CD14-positive monocyte (primary cell): ENCODE measurements at places on chromosomes 12 and 14.

GRCh38 chr12:78118036-78118435, 287.3 kb downstream of the NAV3 start:
- no peaks in the 10 kb centered on the region for H3K27me3 ChIP-seq
- no peaks in the 10 kb centered on the region for H3K36me3 ChIP-seq
- H3K4me3 ChIP-seq, result no peak overlapping the region
- no peak overlapping the region for H3K27ac ChIP-seq
- no peaks in the 10 kb centered on the region for H3K4me1 ChIP-seq

DNA sequence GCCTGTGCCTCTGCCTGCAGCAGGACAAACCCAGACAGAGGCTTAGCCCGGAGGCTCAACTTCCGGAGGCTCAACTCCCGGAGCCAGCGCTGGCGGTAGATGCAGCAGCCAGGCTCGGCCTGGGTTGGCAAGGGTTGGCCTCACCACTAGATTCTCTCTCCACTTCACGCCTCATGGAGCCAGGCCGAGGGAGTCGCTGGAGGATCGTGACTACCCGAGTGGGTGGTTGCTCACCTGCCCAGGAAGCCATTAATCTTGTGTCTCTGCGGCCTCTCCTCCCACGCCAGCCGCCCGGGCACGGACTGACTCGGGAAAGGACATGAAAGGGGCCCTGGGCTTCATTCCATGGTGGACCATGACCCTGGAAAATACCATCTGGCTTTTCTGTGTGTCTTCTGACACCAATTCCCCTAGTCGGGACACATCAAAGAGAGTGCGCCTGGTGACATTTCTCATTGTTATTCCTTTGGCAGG, 20.8 kb downstream of the ESRRB start:
- no peaks in the 10 kb centered on the region for H3K36me3 ChIP-seq
- no peaks in the 10 kb centered on the region for H3K27me3 ChIP-seq
- H3K4me1 ChIP-seq, result no peaks in the 10 kb centered on the region
- DNase-seq, result no peak
- H3K27ac ChIP-seq, result no peak overlapping the region

GRCh38 chr14:103555559-103556337, 6.7 kb downstream of the BAG5 start:
- no peak for DNase-seq
- no peak overlapping the region for H3K4me3 ChIP-seq
- H3K36me3 ChIP-seq, result peaks cover 50% of the 10 kb centered on the region
- H3K27ac ChIP-seq, result no peak overlapping the region
- no peaks in the 10 kb centered on the region for H3K4me1 ChIP-seq

- H3K27me3 ChIP-seq, result no peaks in the 10 kb centered on the region
- peaks cover 28% of the 10 kb centered on the region for H3K36me3 ChIP-seq
- H3K4me1 ChIP-seq, result peaks cover 29% of the 10 kb centered on the region
- DNase-seq, result no peak
Observed at GRCh38 chr12:121803861-121804416, at the start of gene SETD1B. Gene SETD1B, plus strand, starts transcription at chr12:121804009. Its CDS starts 729 bp downstream, at chr12:121804738.

- no peaks in the 10 kb centered on the region for H3K36me3 ChIP-seq
- H3K4me1 ChIP-seq, result peaks cover 35% of the 10 kb centered on the region
- peak overlapping the region; percentile 87 for H3K27ac ChIP-seq
- H3K4me3 ChIP-seq, result no peak overlapping the region
- DNase-seq, result peak; percentile 46
Observed at GRCh38 chr12:94012590-94012989, 135.8 kb upstream of the PLXNC1 start.

- no peaks in the 10 kb centered on the region for H3K27me3 ChIP-seq
- H3K4me3 ChIP-seq, result no peak overlapping the region
- no peak overlapping the region for H3K27ac ChIP-seq
- H3K4me1 ChIP-seq, result no peaks in the 10 kb centered on the region
- DNase-seq, result no peak
Observed at GRCh38 chr14:95058491-95058890, 98.8 kb downstream of the DICER1 start.

DNA sequence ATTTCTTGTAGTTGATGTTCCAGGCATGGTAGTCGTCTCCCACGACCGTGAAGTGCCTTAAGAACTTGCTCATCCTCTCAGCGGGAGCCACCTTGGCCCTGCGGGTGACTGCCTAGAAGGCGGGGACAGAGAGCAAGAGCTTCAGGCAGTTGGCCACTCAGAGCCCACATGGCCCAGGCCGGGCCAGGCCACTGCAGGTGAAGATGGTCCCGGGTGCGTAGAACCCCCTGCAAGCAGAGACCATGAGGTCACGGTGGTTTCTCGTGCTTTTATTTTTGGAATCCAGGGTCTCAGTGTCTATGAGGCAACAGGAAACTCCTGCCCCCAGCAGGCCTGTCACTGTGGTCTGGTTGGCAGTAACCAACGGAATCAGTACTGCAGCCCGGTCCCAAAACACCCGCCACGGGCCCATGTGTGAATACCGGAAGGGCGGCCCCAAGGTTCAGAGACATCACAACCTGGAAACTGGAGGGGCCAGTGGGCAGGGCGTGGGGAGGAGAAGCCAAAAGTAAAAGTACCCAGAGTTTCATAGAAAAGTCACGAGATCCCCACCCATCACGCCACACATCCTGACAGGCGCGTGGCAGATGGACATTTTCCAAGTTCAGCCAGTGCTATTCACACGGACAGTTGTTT, 27.5 kb downstream of the HVCN1 start:
- no peak overlapping the region for H3K4me3 ChIP-seq
- peaks cover 85% of the 10 kb centered on the region for H3K36me3 ChIP-seq
- H3K27me3 ChIP-seq, result no peaks in the 10 kb centered on the region
- H3K4me1 ChIP-seq, result peaks cover 24% of the 10 kb centered on the region
- H3K27ac ChIP-seq, result peak overlapping the region; percentile 74
- peak; percentile 35 for DNase-seq

GRCh38 chr12:53218551-53219291, 11.7 kb upstream of the ITGB7 start:
- peak overlapping the region; percentile 82 for H3K27ac ChIP-seq
- peak overlapping the region; percentile 97 for H3K4me3 ChIP-seq
- H3K27me3 ChIP-seq, result no peaks in the 10 kb centered on the region
- H3K4me1 ChIP-seq, result peaks cover 81% of the 10 kb centered on the region

DNA sequence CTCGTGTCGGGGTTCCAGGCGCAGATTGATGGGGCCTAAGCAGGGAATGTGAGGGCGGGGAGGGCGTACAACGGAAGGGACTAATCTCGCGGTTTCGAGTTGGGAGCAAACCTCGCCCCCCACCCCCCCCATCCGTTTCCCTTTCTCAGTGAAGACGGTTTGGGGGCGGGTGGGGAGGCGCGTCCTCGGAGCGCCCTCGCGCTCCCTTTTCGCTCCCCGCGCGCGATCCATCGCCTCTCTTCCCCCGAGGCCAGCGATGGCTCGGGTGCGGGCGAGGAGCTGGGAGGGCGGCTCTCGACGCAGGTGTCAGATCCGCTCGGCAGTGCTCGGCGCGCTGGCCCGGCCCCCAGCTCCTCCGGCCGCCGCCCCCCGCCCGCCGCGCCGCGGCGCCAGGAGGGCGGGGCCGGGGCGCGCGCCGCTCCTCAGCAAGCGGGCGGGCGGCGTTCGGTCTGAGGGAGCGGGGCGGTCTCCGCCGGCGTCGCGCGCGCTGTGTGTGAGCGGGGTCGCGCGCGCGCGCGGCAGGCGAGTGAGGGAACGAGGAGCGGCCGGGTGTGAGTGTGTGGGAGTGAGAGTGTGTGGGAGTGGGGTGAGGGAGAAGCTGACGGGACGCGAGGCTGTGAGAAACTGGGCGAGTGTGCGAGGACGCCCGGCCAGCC, at the start of gene RIMKLB:
Gene RIMKLB, plus strand, starts transcription at position 516 of the 656 bp plus-strand sequence. CDS start 15,876 bp downstream, outside the sequence.
- peak within 1 kb of the TSS; percentile 75 for H3K4me3 ChIP-seq
- no peaks in the 10 kb centered on the region for H3K36me3 ChIP-seq
- peaks cover 20% of the 10 kb centered on the region for H3K4me1 ChIP-seq
- peaks cover 6% of the 10 kb centered on the region for H3K27me3 ChIP-seq
- H3K27ac ChIP-seq, result peak within 1 kb of the TSS; percentile 79

- H3K4me1 ChIP-seq, result peaks cover 29% of the 10 kb centered on the region
- no peaks in the 10 kb centered on the region for H3K36me3 ChIP-seq
- no peaks in the 10 kb centered on the region for H3K27me3 ChIP-seq
- H3K4me3 ChIP-seq, result peak within 1 kb of the TSS; percentile 54
- peak within 1 kb of the TSS; percentile 72 for H3K27ac ChIP-seq
- DNase-seq, result peak; percentile 84
Observed at GRCh38 chr14:53152887-53153701, at the start of gene DDHD1. Gene DDHD1, minus strand, starts transcription at chr14:53153323. Its CDS starts 225 bp downstream, at chr14:53153098.

DNA sequence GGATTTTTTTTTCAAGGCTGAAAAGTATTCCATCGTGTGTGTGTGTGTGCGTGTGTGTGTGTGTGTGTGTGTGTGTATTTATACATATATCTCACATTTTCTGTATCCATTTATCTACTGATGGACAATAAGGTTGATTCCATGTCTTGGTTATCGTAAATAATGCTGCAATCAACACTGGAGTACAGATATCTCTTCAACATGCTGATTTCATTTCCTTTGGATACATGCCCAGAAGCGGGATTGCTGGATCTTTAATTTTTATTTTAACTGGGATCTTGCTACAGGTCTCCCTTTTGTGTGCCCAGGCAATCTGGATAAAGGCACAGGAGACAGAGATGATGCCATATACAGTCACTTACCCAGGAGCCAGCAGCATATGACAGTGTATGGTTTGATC, 338.1 kb downstream of the SOX5 start:
- H3K27me3 ChIP-seq, result no peaks in the 10 kb centered on the region
- no peaks in the 10 kb centered on the region for H3K4me1 ChIP-seq
- no peak overlapping the region for H3K4me3 ChIP-seq
- no peak overlapping the region for H3K27ac ChIP-seq

- DNase-seq, result no peak
- H3K36me3 ChIP-seq, result no peaks in the 10 kb centered on the region
- no peak overlapping the region for H3K27ac ChIP-seq
- no peaks in the 10 kb centered on the region for H3K27me3 ChIP-seq
- no peak overlapping the region for H3K4me3 ChIP-seq
Observed at GRCh38 chr12:105596731-105597130, 266.2 kb downstream of the C12orf75 start.

DNA sequence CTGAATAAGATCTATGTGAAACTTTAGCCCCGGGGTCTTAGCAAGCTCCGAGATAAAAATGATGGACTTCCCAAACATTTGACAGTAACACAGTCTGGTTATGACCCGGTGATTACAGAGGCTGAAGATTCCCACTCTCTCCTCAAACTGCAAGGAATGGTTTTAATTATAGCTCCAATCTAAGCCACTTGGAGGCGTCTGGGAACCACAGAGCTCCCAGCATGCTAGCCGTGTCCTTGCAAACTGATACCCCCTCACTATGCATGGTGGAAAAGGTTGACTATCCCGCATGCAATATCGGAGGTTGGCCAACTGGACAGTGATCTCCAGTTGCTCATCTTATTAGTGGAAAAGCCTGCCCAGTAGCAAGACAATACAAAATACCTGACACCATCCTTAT, 76.5 kb upstream of the GRIN2B start:
- no peaks in the 10 kb centered on the region for H3K4me1 ChIP-seq
- H3K27me3 ChIP-seq, result no peaks in the 10 kb centered on the region
- H3K4me3 ChIP-seq, result no peak overlapping the region
- no peaks in the 10 kb centered on the region for H3K36me3 ChIP-seq

- H3K27me3 ChIP-seq, result no peaks in the 10 kb centered on the region
- no peak overlapping the region for H3K27ac ChIP-seq
- no peak for DNase-seq
- H3K4me1 ChIP-seq, result no peaks in the 10 kb centered on the region
- H3K4me3 ChIP-seq, result no peak overlapping the region
- H3K36me3 ChIP-seq, result no peaks in the 10 kb centered on the region
Observed at GRCh38 chr14:51147183-51147582, 52.3 kb upstream of the TRIM9 start.

- H3K27me3 ChIP-seq, result no peaks in the 10 kb centered on the region
- no peaks in the 10 kb centered on the region for H3K36me3 ChIP-seq
- peak; percentile 29 for DNase-seq
- H3K4me1 ChIP-seq, result peaks cover 21% of the 10 kb centered on the region
Observed at GRCh38 chr12:9331218-9331626, 123.0 kb upstream of the PZP start.

DNA sequence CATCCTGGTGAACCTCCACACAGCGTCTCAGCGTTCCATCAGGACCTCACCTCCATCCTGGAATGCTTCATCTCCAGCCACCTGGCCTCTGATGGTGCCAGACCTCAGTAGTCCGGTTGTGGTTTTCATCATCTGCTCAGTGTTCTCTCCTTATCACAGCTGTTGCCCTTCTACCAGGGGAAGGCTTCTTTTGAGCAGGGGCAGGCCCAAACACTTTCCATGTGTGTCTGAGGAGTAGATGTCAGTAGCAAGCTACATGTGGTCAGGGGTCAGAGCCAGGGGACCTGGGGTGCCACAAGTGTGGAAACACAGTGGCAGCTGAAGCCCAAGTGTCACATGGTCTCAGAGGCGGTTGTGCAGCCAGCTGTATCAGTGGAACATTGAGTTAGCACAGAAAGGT, 30.2 kb upstream of the FGD4 start:
- peaks cover 8% of the 10 kb centered on the region for H3K4me1 ChIP-seq
- no peak for DNase-seq
- H3K36me3 ChIP-seq, result no peaks in the 10 kb centered on the region
- no peaks in the 10 kb centered on the region for H3K27me3 ChIP-seq
- H3K27ac ChIP-seq, result no peak overlapping the region
- no peak overlapping the region for H3K4me3 ChIP-seq

GRCh38 chr14:44135972-44136371, 371.1 kb downstream of the FSCB start:
- no peaks in the 10 kb centered on the region for H3K36me3 ChIP-seq
- H3K4me1 ChIP-seq, result no peaks in the 10 kb centered on the region
- H3K27ac ChIP-seq, result no peak overlapping the region
- H3K4me3 ChIP-seq, result no peak overlapping the region
- no peaks in the 10 kb centered on the region for H3K27me3 ChIP-seq

GRCh38 chr14:24110060-24110459, 4.5 kb upstream of the DCAF11 start:
- no peak for DNase-seq
- no peak overlapping the region for H3K4me3 ChIP-seq
- H3K4me1 ChIP-seq, result peaks cover 16% of the 10 kb centered on the region

- no peak overlapping the region for H3K4me3 ChIP-seq
- H3K27ac ChIP-seq, result no peak overlapping the region
- DNase-seq, result no peak
- H3K27me3 ChIP-seq, result no peaks in the 10 kb centered on the region
- H3K4me1 ChIP-seq, result peaks cover 17% of the 10 kb centered on the region
Observed at GRCh38 chr12:39070775-39071174, 165.4 kb upstream of the CPNE8 start.

DNA sequence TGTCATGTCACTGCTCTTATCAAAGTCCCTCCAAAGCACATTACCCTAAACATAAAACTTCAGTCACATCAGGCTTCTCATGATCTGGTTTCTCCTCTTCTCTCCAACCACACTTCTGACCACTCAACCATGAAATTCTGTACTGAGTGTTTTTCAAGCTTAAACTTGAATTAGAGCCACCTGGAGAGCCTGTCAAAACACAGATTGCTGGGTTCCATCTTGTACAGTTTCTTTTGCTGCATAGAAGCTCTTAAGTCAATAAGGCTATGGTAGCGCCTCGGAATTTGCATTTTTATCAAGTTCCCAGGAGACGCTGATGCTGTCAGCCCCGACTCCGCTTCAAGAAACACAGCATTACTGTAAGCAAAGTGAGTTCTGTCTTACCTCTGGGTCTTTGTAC, 16.4 kb upstream of the SRRM4 start:
- H3K4me3 ChIP-seq, result no peak overlapping the region
- H3K4me1 ChIP-seq, result no peaks in the 10 kb centered on the region

- no peaks in the 10 kb centered on the region for H3K27me3 ChIP-seq
- peaks cover 100% of the 10 kb centered on the region for H3K36me3 ChIP-seq
- H3K27ac ChIP-seq, result no peak overlapping the region
Observed at GRCh38 chr12:57192920-57193319, 23.7 kb upstream of the NXPH4 start.
